ENCODE measurements at places on chromosomes 16 and 17.

- no peak overlapping the region for H3K27ac ChIP-seq
- no peaks in the 10 kb centered on the region for H3K36me3 ChIP-seq
- no peaks in the 10 kb centered on the region for H3K4me1 ChIP-seq
- no peak for DNase-seq
- H3K27me3 ChIP-seq, result peaks cover 25% of the 10 kb centered on the region
Observed at GRCh38 chr16:28260193-28260592, 32.1 kb upstream of the SBK1 start.

DNA sequence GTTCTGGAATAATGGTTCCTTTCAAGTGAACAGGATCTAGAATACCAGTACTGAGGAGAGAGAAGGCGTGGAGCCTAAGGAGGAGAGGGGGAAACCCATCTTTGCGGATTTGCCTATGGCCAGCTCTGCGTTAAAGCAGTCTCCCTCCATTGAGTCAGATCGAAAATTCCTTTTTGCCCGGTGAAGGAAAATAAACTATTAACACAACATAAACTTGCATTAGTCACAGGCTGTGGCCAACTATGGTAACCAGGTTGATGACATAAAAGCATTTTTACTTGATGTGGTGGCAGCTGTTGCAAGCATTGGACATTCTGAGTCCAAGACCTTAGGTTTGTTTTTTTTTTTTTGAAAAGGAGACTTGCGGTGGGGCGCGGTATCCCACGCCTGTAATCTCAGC, 8.9 kb downstream of the LDAF1 start:
- no peaks in the 10 kb centered on the region for H3K27me3 ChIP-seq
- H3K4me3 ChIP-seq, result no peak overlapping the region
- no peak overlapping the region for H3K27ac ChIP-seq
- no peaks in the 10 kb centered on the region for H3K4me1 ChIP-seq

GRCh38 chr17:41474863-41475262, 6.1 kb downstream of the KRT35 start:
- DNase-seq, result no peak
- H3K27ac ChIP-seq, result no peak overlapping the region
- peaks cover 3% of the 10 kb centered on the region for H3K36me3 ChIP-seq
- no peak overlapping the region for H3K4me3 ChIP-seq
- no peaks in the 10 kb centered on the region for H3K4me1 ChIP-seq
- no peaks in the 10 kb centered on the region for H3K27me3 ChIP-seq

- H3K27ac ChIP-seq, result peak overlapping the region; percentile 32
- peaks cover 14% of the 10 kb centered on the region for H3K27me3 ChIP-seq
- peaks cover 44% of the 10 kb centered on the region for H3K4me1 ChIP-seq
- no peaks in the 10 kb centered on the region for H3K36me3 ChIP-seq
- H3K4me3 ChIP-seq, result no peak overlapping the region
Observed at GRCh38 chr16:54511222-54511731, 224.7 kb upstream of the IRX3 start.

GRCh38 chr16:80599466-80599865, 58.7 kb downstream of the DYNLRB2 start:
- peaks cover 12% of the 10 kb centered on the region for H3K27me3 ChIP-seq
- no peak for DNase-seq
- H3K4me3 ChIP-seq, result no peak overlapping the region
- H3K4me1 ChIP-seq, result no peaks in the 10 kb centered on the region

- H3K4me3 ChIP-seq, result no peak overlapping the region
- DNase-seq, result no peak
- peaks cover 8% of the 10 kb centered on the region for H3K36me3 ChIP-seq
- H3K27me3 ChIP-seq, result no peaks in the 10 kb centered on the region
- H3K27ac ChIP-seq, result no peak overlapping the region
Observed at GRCh38 chr16:72689851-72690250, 358.1 kb downstream of the ZFHX3 start.

DNA sequence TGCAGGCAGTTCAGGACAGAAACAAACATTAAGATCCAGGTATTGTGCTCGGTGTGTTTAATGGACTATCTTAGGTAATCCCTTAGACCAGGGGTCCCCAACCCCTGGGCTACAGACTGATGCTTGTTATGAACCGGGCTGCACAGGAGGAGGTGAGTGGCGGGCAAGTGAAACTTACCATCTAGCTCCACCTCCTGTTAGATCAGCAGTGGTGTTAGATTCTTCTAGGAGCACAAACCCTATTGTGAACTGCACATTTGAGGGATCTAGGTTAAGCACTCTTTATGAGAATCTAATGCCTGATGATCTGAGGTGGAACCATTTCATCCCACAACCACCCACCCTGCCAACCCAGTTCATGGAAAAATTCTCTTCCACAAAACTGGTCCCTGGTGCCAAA, 37.8 kb upstream of the ASIC2 start:
- no peaks in the 10 kb centered on the region for H3K36me3 ChIP-seq
- H3K4me3 ChIP-seq, result no peak overlapping the region
- no peak for DNase-seq

DNA sequence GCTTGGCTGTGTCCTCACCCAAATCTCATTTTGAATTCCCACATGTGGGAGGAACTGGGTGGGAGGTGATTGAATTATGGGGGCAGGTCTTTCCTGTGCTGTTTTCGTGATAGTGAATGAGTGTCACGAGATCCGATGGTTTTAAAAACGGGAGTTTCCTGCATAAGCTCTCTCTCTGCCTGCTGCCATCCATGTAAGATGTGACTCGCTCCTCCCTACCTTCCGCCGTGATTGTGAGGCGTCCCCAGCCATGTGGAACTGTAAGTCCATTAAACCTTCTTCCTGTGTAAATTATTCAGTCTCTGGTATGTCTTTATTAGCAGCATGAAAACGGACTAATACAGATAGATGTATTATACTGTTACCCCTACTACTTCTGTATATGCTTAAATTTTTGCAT, 3.6 kb downstream of the SPATA33 start:
- peaks cover 40% of the 10 kb centered on the region for H3K36me3 ChIP-seq
- no peaks in the 10 kb centered on the region for H3K27me3 ChIP-seq
- H3K27ac ChIP-seq, result no peak overlapping the region
- peaks cover 15% of the 10 kb centered on the region for H3K4me1 ChIP-seq
- no peak for DNase-seq

GRCh38 chr17:40178660-40179059, 1.4 kb downstream of the RAPGEFL1 start:
- DNase-seq, result no peak
- H3K4me3 ChIP-seq, result peak overlapping the region; percentile 58
- H3K27ac ChIP-seq, result no peak overlapping the region
- peaks cover 11% of the 10 kb centered on the region for H3K36me3 ChIP-seq
- peaks cover 15% of the 10 kb centered on the region for H3K4me1 ChIP-seq

DNA sequence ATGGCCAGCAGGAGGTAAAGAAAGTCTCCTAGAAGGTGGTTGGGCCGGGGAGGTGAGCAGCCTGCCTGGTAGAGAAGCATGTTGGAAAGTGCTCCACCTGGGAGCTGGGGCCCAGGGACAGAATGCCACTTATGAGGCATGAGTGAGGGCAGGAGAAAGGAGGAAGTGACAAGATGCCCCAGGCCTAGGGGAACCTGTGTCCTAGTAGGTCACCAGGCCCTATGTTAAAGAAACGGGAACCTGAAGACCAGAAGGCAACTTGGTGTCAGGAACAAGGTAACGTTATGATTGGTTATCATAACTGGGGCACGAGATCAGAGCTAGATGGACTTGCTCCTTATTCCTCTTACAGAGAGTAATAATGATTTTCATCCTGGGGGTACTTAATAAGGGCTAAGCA, 34.3 kb downstream of the PITPNC1 start:
- H3K36me3 ChIP-seq, result peaks cover 8% of the 10 kb centered on the region
- H3K27me3 ChIP-seq, result no peaks in the 10 kb centered on the region
- DNase-seq, result no peak

DNA sequence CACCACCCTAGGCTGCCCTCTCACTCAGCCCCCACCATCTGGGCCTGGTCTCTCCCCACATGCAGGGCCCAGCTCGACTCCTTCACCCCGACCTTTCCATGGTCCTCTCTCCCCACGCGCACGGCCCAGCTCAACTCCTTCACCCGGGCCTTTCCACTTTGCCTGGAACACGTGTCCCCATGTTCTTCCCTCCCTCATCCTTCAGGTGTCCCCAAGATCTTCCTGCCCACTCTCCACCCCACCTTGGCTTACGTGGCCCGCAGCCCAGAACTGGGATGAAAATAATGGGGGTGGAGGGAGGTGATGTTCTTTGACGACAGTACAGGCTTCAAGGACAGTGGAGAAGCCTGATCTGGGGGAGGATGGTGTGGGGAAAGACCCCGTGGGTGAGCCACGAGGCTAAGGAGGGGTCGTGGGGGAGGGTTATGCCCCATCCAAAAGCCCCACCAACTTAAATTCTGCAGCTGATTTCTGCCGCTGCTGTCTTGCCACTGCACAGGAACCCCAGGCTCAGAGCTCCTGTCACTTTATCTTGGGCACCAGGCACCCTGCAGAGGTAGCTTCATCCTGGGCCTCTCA, 9.9 kb upstream of the MEAK7 start:
- no peaks in the 10 kb centered on the region for H3K36me3 ChIP-seq
- no peak for DNase-seq
- H3K4me1 ChIP-seq, result peaks cover 47% of the 10 kb centered on the region
- H3K27ac ChIP-seq, result peak overlapping the region; percentile 90
- peaks cover 2% of the 10 kb centered on the region for H3K27me3 ChIP-seq

DNA sequence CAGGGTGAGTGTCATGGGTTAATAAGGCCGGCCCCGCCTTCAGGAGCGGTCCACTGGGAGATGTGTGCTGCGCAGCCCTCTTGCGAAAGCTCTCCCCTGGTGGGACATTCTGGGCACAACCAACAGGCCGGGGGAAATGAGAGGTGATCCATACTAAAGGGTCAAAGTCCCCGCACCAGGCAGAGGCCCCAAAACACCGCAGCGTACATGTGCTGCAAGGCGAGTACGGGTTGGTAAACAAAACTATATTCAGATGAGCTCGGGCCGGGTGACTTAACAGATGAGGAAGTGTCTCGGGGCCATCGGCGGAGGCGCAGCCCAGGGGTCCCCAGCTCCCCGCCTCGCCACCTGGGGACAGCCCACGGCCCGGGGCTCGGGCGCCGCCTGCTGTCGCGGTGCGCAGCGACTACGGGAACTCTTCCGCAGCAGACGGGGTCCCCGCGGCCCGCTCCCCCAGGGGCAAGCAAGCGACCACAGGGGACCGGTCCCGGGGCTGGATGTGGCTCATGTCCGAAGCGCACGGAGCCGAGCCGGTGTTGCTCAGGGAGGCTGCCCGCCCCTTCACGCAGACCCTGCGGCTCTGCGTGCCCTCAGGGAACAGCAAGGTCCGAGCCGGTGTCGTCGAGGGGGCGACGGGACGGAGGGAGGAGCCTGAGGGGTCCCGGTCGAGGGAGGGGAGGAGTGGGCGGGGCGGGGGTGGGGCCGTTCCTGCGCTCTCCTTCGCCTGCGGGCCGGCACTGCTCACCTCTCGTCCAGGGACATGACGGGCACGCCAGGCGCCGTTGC, at the start of gene RAB37:
Gene RAB37 (plus strand): TSS at position 744 of the 786 bp plus-strand sequence. CDS start 17 bp downstream, at position 761.
- peaks cover 35% of the 10 kb centered on the region for H3K27me3 ChIP-seq
- no peak within 1 kb of the TSS for H3K27ac ChIP-seq
- peak within 1 kb of the TSS; percentile 55 for H3K4me3 ChIP-seq
- no peak for DNase-seq

DNA sequence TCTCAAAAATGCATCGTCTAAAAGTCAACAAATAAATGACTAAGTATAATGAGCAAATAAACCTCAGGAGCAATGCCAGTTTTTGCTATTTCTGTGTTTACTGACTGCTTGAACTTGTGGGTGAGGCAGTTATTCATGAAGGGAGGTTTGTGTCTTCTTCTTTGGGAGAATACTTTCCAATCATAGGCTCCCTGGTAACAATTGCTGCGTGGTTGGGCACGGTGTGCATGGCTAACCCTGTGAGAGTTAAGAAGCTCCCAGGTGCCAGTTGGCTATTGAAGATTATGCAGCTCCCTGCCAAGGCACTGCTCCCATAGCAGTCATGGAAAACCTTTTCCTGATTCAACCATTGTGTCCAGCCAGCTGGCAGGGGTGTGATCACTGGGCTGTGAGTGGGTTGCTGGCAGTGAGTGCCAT, 775.9 kb upstream of the GOT2 start:
- H3K4me1 ChIP-seq, result no peaks in the 10 kb centered on the region
- no peaks in the 10 kb centered on the region for H3K36me3 ChIP-seq
- no peak overlapping the region for H3K4me3 ChIP-seq
- H3K27me3 ChIP-seq, result no peaks in the 10 kb centered on the region
- H3K27ac ChIP-seq, result no peak overlapping the region

DNA sequence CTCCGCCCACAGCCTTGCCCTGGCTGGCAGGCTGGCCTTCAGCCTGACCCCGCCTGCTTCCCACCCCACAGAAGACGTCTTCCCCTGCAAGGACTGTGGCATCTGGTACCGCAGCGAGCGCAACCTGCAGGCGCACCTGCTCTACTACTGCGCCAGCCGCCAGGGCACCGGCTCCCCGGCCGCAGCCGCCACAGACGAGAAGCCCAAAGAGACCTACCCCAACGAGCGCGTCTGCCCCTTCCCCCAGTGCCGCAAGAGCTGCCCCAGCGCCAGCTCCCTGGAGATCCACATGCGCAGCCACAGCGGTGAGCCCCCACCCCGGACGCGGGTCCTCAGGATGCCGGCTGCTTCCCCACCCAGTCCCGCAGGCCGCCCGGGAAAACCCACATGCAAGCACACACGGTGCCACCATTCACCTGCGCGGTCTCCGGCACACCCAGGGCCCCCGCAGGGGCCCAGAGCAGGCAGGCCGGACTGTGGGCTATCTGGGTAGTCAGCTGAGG, 38.2 kb upstream of the ZC3H18 start:
- no peaks in the 10 kb centered on the region for H3K27me3 ChIP-seq
- H3K4me1 ChIP-seq, result peaks cover 19% of the 10 kb centered on the region
- H3K36me3 ChIP-seq, result peaks cover 10% of the 10 kb centered on the region
- peak overlapping the region; percentile 38 for H3K4me3 ChIP-seq
- no peak overlapping the region for H3K27ac ChIP-seq

DNA sequence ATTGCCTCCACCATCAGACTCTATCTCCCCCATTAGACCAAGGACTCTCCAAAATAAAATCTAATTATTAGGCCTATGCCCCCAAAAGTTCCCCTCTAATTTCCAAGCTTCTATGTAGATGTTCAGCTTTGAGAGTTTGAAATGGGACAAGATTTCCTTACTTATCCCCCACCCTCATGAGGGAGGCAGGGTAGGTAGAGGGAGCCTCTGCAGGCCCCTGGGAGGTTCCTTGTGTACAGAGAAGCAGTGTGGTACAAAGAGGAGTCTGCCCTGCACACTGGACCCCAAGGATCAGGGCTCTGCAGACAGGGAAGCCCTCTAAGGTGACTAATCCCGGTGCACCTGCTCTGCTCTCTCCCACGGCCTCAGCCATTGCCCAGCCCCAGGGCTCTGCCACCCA, 2.5 kb downstream of the KRT17 start:
- DNase-seq, result no peak
- H3K27me3 ChIP-seq, result no peaks in the 10 kb centered on the region
- peaks cover 72% of the 10 kb centered on the region for H3K4me1 ChIP-seq
- peak overlapping the region; percentile 60 for H3K4me3 ChIP-seq
- H3K27ac ChIP-seq, result no peak overlapping the region

- H3K4me3 ChIP-seq, result no peak overlapping the region
- no peaks in the 10 kb centered on the region for H3K27me3 ChIP-seq
- no peaks in the 10 kb centered on the region for H3K4me1 ChIP-seq
Observed at GRCh38 chr16:23410176-23410575, 42.8 kb downstream of the COG7 start.

DNA sequence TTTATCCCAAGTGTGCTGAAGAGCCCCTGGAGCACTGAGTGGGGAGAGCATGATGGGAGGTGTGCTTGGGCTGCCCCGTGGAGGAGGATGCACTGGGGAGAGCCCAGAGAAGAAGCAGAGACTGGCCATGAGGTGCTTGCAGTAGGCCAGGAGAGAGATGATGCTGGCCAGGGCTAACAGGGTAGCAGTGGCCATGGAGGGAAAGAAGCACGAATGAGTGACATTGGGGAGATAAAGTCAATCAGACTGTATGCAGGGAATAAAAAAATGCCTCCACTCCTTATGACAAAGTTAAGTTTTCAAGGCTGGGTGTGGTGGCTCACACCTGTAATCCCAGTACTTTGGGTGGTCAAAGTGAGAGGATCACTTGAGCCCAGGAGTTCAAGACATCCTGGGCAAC, 5.4 kb upstream of the TMEM220 start:
- H3K27me3 ChIP-seq, result peaks cover 34% of the 10 kb centered on the region
- H3K4me3 ChIP-seq, result no peak overlapping the region
- no peaks in the 10 kb centered on the region for H3K36me3 ChIP-seq
- H3K4me1 ChIP-seq, result peaks cover 7% of the 10 kb centered on the region
